ENCODE measurements at places on chromosomes 7 and 10. TPM values are rescaled to one million over a fixed set of nuclear protein-coding genes. Genes with fewer than 3 reads are reported as not detected.

Gene TMEM184A
- total RNA-seq: not detected

Gene OPN4
- not detected for total RNA-seq

Gene NEUROG3
- not detected for total RNA-seq

Gene UPK3B
- 1.1 TPM for total RNA-seq

Gene SORBS1
- 1.1 TPM for total RNA-seq

Gene SPRN
- not detected for total RNA-seq

Gene OR2A42
- total RNA-seq: not detected

Gene CFAP46
- not detected for total RNA-seq

Gene ANLN
- 67.2 TPM for total RNA-seq
